CD4-positive, alpha-beta T cell treated with Interferon alpha-2 for 1 hour (primary cell): ENCODE measurements at places on chromosomes 5 and 9.

GRCh38 chr5:95841914-95842812 is 19.6 kb upstream of the GLRX start:
- no peak for DNase-seq

DNA sequence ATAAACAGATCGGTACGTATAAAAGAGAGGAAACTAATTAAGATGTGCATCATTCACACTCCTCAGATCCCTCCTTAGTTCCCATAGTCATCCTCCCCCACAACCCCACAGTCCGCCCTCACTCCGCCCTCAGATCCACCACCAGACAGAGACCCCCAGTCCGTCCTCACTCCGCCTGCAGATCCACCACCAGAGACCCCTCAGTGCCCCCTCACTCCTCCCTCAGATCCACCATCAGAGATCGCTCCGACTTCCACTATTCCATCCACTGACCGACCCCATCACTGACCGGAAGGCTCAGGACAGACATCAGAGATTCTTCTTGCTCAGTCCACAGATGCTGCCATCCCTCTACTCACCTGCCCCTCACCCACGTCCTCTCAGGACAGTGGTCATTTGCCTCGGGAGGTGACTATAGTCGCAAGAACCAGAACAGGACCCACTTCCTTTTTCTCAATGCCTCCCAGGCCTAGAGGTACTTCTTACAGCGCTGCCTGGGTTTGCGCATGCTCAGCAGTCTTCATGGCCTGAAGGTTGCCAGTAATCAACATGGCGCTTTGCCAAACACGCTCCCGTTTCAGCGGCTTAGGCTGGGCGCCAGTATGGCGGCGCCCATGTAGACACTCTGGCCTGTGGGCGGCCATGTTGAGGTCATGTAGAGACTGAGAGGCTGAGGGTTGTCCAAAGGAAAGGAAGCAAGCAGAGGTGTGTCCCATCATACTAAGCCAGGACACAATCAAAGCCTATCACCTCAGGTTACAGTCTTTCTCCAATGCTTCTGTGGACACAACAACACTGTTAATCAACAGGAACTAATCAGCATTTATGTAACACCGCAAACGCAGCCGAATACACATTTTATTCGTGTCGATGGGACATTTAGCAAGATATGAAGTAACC is at the start of gene ZNF484:
Gene ZNF484, minus strand, starts transcription at position 508 of the 900 bp plus-strand sequence. CDS start 3,009 bp downstream, outside the sequence.
- DNase-seq, result peak; percentile 98

DNA sequence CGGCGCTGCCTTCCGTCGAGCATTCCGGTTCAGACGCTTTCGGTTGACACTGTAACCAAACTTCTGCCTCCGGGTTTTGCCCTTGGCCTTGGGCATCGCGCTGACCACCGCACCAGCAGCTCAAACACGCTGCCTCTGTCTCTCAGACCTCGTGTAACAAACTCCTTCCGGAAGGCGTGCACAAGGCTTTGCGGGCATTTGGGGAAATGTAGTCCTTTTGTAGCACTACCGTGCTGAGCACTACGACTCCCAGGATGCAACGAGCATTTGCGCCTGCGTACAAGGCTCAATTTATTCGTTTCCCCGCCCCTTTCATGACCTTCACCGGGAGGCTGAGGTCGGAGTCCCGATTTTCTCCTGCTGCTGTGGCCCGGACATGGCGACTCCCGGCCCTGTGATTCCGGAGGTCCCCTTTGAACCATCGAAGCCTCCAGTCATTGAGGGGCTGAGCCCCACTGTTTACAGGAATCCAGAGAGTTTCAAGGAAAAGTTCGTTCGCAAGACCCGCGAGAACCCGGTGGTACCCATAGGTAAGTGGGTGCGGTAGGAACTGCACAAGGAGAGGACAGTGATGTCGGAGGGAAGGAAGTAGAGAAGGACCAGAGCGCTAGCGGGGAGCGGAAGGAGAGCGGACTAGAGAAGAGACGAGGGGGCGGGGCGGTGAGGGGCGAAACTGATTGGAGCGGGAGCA is at the start of the genes HIGD2A and NOP16:
Gene HIGD2A, plus strand, starts transcription at position 308 of the 691 bp plus-strand sequence. Its CDS starts 69 bp downstream, at position 377.
Gene NOP16, minus strand, starts transcription at position 155 of the 691 bp plus-strand sequence. Its CDS starts 59 bp downstream, at position 96.
- DNase-seq, result peak; percentile 99

GRCh38 chr5:170333161-170333910 is 35.8 kb upstream of the LCP2 start:
- peak; percentile 82 for DNase-seq

DNA sequence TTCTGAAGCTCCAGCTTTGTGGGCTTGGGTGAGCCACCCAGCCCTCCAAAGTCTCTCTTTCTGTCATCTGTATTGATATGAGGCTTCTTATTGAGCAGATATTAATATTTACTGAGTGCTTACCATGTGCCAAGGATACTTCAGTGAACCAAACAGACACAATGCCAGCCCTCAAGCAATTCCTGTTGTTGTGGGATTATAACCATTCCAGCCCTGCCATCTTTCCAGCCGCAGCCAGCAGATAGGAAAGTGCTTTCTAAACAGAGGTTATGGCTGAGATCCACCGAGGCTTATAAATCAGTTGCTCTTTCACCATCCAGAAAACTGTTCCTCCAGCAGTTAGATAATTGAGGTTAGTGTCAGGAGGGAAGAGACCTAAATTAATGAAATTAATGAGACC is 137.7 kb upstream of the ALDH1B1 start:
- no peak for DNase-seq

- no peak for DNase-seq
Measured at GRCh38 chr5:448766-449090, 5.8 kb downstream of the EXOC3 start.

DNA sequence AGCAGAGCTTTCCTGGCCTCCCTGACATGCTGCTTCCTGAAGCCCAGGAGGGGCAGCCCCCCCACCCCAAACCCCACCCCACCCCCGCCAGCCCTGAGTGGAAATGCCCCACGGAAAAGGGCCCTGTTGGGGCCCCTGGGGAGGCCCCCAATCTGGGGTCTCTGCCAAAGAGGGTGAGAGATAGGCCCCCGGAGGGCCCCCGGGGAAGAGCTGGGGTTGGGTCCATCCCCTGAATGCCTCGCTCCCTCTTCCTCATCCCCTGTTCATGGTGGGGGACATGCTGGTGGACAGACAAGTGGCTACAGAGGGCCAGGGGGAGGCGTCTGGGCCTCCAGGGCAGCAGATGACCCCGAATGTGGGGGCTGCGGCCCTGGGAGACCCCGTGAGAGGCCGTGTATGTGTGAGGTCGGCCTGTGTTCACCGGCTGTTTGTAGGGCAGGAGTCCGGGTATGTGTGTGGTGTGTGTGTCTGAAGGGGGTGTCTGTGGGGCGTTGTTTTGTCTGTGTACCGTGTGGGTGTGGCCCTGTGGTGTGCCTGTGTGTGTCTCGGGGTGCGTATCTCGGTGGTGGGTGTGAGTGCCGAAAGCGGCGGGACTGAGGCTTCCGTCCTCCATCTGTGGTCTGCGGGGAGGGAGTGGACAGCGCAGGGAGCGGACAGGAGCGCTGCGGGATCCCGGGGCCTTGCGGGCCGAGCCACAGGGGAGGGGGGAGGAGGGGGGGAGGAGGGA is 11.3 kb downstream of the C9orf50 start:
- peak; percentile 75 for DNase-seq

- no peak for DNase-seq
Measured at GRCh38 chr5:128714551-128714950, 176.5 kb upstream of the FBN2 start.

GRCh38 chr9:95030920-95031642 is 286.4 kb downstream of the FANCC start:
- DNase-seq, result no peak

GRCh38 chr5:68653471-68653870 is 437.9 kb downstream of the PIK3R1 start:
- DNase-seq, result no peak

DNA sequence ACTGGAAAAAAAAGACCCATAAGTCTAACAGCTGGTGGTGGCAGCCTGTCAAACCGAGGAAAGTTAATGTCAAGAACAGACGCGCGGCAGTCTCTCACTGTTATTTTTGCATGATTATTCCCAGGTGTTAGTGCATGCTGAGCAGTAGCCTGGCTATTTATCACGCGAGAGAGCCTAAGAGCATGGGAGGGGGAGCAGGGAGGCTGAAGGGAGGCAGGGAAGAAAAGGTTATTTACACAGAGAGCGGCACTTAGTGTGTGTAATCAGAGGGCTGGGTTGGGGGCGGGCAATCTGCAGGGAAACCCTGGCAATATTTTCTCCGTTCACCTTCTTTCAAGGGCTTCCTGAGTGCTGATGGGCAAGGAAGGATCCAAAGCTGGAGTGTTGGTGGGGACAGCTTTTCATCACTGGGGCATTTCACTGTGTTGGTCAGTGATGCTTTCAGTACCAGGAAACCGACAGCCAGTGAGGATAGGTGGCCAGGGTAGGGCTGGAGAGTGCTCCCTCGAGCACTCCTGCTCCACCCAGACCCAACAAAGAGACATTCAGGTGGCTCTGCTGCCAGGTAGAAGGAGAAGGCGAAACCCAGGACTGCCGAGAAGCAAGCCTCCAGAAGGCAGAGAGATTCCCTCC is 39.6 kb downstream of the ZNF608 start:
- no peak for DNase-seq

GRCh38 chr5:124697501-124697900 is 48.9 kb downstream of the ZNF608 start:
- DNase-seq, result no peak

GRCh38 chr5:174733836-174734235 is 9.5 kb downstream of the MSX2 start:
- no peak for DNase-seq

DNA sequence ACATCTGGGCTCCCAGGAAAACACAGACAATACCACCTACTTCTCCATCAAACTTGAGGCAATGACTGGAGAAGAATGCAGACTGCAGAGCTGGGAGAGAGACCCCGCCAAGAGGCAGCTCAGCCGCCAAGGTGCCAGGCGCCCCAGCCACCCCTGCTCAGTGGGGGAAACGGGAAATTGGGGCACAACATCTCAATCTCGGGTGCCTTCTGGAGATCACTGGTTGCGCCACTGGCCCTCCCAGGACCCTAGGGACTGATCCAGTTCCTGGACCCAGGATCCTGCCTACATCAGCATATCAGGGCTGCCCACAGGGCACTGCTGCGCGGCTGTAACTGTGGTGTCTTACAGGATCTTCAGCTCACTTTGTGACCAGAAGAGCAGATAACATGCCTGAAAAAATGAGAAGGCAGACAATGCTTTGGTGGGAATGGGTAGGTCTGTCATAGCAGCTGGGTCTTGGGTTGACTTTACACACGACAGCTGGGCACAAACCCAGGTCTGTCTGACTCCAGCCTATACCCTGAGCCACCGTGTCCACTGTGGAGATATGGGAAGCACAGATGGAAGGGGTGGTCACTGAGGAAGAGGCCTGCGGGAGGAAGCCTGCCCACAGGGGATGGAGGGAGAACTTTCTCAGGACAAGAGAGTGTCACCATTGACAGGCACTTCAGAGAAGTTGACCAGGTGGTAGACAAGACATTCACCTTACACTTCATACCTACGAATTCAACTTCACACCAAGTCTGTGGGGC is 135.2 kb upstream of the RAPGEF1 start:
- DNase-seq, result no peak

DNA sequence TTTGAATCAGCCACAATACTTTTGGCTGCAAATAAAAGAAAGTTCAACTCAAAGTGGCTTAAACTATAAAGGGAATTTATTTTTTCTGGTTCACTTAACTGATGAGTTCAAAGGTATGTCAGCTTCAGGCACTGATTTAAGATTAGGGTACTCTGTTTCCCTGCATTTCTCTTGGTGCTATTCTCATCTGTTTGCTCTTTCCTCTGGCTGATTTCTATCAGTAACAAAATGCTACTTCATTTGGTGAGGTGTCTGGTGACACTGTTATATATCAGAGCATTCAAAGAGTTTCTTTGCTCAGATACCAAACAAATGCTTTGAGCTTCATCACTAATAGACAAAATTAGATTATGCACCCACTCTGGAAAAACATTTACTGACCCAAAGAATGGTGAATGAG is 65.9 kb upstream of the HTR4 start:
- no peak for DNase-seq

GRCh38 chr5:58462623-58463230 is 2.8 kb upstream of the PLK2 start:
- DNase-seq, result peak; percentile 44
